Inflammatory macrophage (primary cell): ENCODE measurements at places on chromosomes 13 and 19.

- DNase-seq = no peak
Measured at GRCh38 chr13:73465617-73465971, 406.8 kb downstream of the KLF5 start.

DNA sequence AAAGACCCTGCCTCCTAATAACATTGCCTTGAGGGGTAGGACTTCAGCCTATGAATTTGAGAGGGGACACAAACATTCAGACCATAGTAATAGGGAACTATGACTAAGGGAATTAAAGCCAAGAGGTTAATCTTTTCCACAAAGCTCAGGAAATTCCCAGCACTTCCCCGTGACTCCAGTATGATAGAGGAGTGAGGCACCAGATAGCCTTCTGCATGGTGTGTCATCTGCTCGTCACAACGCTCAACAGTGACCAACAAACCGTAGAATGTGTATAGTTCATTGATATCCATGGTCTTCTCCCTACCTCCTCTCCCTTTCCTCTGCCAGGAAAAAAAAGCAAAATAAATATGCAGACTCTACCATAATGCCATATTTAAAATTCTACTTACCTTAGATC lies 64.4 kb downstream of the B3GLCT start:
- no peak for DNase-seq

DNA sequence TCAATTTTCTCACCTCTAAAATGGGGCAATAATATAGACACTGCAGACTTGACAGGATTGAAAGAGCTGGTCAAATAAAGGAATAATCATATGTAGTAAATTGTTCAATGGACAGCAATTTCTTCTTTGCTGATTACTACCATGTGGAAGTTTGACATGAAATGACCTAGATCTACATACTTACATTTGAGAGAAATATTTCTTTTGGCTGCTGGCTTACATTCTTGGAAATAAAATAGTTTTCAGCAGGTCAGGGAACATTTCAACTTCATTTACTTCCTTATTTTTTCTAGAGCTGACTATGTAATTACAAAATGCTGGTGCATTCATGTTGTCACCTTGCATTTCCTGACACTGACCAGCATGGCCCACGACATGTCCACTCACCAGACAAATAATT lies 294.6 kb upstream of the MIR17HG start:
- DNase-seq = no peak

DNA sequence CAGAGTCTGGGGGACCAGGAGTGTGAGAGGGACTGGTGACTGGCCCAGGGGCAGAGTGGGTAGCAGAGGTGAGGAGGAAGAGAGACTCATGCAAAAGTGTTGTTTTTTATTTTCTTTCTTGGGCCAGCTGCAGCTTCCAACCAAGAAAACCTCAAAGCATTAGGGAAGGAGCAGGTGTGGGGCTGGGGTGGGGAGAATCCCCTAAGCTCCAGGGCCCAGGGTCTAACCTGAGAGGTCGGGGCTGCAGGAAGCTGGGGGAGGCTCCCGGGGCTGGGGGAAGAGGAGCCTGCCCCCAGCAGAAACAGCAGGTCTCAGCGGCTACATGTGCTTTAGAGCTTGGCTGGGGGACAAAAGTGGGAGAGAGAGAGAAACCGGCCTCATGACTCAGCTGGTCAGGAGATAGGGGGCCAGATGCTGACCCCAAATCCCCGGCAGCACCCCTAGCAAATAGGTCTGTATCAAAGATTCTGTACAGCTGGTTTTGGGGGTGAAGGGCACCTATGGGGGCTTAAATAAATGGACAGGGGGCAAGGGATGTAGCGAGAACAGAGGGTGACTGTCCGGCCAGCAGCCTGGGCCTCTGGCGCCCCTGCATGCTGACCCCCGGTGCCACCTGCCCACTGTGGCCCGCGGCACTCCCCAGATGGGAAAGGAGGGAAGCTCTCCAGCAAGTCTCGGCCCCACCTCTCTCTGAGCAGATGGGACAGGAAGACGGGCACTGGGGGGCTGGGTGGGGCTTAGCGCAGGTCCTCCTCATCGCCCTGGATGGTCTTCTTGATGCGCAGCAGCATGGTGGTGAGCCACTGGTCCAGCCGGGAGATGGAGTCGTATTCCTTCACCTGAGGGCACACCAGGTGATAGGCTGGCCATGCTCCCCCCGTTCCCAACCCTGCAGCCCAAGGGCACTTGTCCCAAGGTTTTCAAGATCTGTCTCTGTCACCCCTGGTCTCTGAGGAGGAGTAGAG lies 3.8 kb upstream of the KPTN start:
- no peak for DNase-seq

- no peak for DNase-seq
Measured at GRCh38 chr19:31146015-31146414, 203.2 kb downstream of the TSHZ3 start.

- DNase-seq = peak; percentile 69
Measured at GRCh38 chr19:43901395-43902390, 33.4 kb downstream of the ZNF45 start.

- no peak for DNase-seq
Measured at GRCh38 chr13:103698000-103698399, 631.8 kb upstream of the SLC10A2 start.

DNA sequence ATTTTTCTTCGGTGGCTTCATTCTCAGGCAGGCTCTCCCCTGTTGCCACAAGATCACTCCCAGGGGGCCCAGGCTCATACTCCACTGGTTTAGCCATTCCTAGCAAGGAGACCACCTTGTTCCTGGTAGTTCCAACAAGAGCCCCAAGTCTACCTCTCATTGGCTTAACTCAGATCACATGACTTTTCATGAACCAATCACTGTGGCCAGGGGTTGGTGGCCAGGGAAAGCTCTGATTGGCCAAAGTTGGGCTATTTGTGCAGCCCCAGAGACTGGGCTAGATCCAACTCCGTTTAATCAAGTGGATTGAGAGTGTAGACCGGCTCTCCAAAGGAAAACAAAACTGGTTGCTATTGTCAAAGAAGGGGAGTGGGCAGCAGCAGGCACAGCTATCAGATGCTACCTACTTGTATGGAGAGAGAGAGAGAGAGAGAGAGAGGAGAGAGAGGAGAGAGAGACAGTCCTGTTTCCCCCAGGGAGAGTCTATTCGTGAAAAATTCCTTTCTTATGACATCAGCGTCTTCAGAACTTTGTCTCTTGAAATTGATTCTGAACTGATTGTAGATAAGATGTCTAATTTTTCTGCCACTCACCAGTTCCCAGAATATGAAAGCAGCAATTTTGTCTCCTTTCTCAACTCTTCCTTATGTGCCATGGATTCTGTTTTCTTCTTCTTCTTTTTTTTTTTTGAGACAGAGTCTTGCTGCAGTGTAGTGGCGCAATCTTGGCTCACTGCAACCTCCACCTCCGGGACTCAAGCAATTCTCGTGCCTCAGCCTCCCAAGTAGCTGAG lies 5.9 kb downstream of the CEACAM19 start:
- peak; percentile 53 for DNase-seq

GRCh38 chr19:15595069-15595468 lies 19.9 kb upstream of the CYP4F8 start:
- peak; percentile 53 for DNase-seq

GRCh38 chr13:40028446-40028845 lies 373.0 kb downstream of the COG6 start:
- DNase-seq = no peak

DNA sequence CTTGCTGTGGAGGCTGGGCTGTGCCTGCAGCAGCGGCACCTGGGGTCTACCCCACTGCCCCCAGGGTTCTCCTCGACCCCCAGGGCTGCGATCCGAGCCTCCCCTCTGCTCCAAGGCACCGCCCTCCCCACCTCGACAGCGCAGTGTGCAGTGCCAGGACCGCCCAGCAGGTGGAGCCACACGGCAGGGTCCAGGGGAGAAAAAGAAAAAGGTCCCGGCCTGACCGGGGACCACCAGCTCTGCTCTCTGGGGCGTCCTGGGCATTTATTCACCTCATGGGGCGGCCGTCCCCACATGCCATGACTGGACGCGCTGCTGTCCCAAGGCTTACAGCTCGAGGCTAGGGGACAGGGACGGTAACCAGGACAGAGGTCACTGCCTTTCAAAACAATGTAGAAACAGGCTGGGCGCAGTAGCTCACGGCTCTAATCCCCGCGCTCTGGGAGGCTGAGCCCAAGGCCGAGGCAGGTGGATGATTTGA lies 10.6 kb downstream of the REXO1 start:
- DNase-seq = no peak

GRCh38 chr19:54916822-54917221 lies 10.9 kb downstream of the NCR1 start:
- peak; percentile 79 for DNase-seq

- peak; percentile 54 for DNase-seq
Measured at GRCh38 chr13:44818428-44818827, 170.8 kb downstream of the NUFIP1 start.

DNA sequence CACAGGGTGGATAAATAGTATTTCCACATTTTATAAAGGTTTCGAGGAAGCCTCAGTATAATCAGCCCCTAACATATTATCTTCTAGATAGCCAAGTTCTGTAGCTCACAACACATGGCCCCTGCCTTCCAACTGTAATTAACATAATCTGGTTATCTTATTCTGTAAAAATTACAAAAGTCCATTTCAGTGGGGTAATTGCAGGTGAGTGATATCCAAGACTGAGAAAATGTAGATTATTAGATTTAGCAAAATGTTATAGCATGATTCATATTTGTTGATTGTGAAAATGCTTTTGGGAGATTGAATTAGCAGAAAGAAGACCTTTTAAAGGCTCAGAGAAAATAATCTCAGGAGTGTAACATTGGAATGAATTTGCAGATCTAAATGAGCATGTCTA lies 168.3 kb upstream of the GPC6 start:
- DNase-seq = no peak

DNA sequence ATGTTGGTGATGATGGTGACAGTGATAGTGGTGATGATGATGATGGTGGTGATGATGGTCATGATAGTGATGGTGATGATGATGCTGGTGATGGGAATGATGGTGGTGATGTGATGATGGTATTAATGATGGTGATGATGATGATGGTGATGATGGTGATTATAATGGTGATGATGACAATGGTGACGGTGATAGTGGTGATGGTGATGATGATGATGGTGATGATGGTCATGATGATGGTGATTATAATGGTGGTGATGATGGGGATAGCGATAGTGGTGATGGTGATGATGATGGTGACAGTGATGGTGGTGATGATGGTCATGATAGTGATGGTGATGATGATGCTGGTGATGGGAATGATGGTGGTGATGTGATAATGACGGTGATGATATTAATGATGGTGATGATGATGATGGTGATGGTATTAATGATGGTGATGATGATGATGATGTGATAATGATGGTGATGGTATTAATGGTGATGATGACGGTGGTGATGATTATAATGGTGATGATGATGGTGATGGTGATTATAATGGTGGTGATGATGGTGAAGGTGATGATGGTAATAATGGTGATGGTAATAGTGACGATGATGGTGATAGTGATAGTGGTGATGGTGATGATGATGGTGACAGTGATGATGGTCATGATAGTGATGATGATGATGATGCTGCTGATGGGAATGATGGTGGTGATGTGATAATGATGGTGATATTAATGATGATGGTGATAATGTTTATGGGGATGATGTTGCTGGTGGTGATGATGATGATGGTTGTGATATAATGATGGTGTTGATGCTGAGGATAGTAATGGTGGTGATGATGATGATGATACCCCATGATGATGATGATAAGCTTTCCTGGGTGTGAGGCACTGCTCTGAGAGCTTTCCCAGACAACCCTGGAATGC lies 7.7 kb downstream of the C13orf46 start:
- no peak for DNase-seq

DNA sequence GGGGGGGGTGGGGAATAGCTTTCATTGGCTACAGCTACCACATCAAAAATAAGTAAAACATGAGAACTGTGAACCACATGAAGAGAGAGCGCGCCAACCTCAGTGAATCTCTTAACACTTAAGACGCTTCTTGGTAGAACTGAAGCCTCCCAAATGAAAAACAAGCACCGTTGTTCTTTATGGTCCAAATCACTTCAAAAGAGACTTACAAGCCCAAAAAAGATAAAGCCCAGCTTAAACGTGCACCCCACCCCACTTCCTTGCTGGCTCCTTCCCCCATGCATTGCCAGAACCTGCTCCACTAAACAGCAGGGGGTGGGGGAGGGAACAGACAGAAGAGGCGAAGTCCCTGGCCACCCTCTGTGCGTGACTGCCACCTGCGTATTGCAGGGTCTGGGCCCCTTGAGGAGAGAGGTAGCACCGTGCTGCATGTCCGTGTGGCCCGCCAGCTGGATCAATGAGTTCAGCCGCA lies 479.1 kb downstream of the FOXO1 start:
- no peak for DNase-seq

DNA sequence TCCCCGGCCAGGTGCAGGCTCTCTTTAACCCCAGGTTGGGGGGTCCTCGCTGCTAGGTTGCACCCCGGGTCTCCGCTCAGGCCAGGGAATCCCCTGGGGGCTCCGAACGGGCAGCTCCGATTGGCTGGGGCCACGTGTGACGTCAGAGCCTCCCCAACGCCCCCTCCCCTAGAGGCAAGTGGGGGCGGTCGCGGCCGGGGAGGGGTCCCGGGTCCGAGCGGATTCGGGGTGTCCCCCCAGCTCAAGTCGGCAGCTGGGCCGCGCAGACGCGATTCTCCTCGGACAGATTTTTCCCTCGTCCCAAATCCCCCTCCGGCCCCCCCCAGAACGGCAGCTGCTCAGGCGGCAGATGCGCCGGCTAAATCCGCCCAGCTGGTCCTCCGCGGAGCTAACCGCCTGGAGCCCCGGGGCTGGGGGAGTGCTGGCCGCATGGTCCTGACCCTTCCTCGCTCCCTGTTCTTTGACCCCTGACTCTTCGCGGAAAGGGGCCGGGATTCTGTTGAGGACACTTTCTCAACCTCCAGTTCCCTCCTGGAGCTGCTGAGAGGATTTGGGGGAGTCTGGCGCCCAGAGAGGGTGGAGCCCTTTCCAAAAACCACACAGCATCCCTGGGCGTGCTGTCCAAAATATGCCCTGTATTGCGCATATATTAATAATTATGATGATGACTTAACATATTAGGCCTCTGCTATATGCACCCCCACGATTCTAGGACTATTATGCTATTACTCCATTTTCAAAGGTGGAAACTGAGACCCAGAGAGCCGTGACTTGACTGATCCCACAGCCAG lies 25.4 kb upstream of the SEMA6B start:
- no peak for DNase-seq

- DNase-seq = no peak
Measured at GRCh38 chr13:113125506-113126264, 3.1 kb downstream of the F10 start.

DNA sequence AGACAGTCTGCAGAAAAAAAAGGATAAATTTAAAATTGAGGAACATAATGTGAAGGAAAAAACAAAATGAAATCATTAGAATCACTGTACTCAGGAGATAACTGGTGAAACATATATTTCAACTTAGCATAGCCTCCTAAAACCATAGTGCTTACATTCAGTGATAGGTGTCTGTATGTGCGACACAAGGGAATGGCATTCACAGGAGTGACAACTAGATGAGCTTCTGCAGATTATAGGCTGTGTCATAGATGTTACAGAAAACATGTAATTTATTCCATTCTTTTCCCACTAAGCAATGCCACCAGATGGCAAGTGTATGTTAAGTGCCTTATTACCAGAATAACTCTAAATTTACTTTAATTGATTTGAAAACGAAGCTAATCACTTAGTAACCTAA lies 960.0 kb upstream of the PCDH20 start:
- DNase-seq = no peak

GRCh38 chr19:18311502-18312091 lies 11.3 kb downstream of the LSM4 start:
- DNase-seq = no peak

GRCh38 chr13:46079770-46080169 lies 25.1 kb downstream of the CPB2 start:
- no peak for DNase-seq

- no peak for DNase-seq
Measured at GRCh38 chr19:31185261-31185660, 164.0 kb downstream of the TSHZ3 start.

GRCh38 chr13:87358319-87358718 lies 312.9 kb upstream of the SLITRK5 start:
- DNase-seq = no peak
